ENCODE measurements at places on chromosomes 4 and X. TPM values are rescaled to one million over a fixed set of nuclear protein-coding genes. Genes with fewer than 3 reads are reported as not detected.

The FGF2 gene
- 24.0 TPM for total RNA-seq

The SULT1B1 gene
- 0.52 TPM for total RNA-seq

The DCX gene
- total RNA-seq: not detected

The P2RY10 gene
- not detected for total RNA-seq

The AWAT2 gene
- not detected for total RNA-seq

The ADH1C gene
- total RNA-seq: 0.13 TPM

The PAGE2 gene
- total RNA-seq: not detected

The RHOH gene
- under 0.01 TPM for total RNA-seq

The EGFL6 gene
- not detected for total RNA-seq

The FAM156B gene
- 22.3 TPM for total RNA-seq

The CFAP47 gene
- total RNA-seq: not detected

The FAM13A gene
- total RNA-seq: 44.1 TPM

The KIF4A gene
- 11.5 TPM for total RNA-seq

The ZNF185 gene
- 4.0 TPM for total RNA-seq

The RGN gene
- total RNA-seq: 2.0 TPM

The GUCY1B1 gene
- total RNA-seq: 8.1 TPM

The SLITRK4 gene
- 5.3 TPM for total RNA-seq

The CTSO gene
- total RNA-seq: 10.6 TPM

The WDR17 gene
- 0.64 TPM for total RNA-seq

The DKK2 gene
- 0.52 TPM for total RNA-seq

The ACE2 gene
- total RNA-seq: not detected

The IDUA gene
- total RNA-seq: 7.2 TPM

All from epithelial cell of alveolus of lung (primary cell).